ENCODE measurements at places on chromosomes 4 and X.
A peak's percentile ranks its signal among the peaks of the same experiment; 100 is the strongest.

DNA sequence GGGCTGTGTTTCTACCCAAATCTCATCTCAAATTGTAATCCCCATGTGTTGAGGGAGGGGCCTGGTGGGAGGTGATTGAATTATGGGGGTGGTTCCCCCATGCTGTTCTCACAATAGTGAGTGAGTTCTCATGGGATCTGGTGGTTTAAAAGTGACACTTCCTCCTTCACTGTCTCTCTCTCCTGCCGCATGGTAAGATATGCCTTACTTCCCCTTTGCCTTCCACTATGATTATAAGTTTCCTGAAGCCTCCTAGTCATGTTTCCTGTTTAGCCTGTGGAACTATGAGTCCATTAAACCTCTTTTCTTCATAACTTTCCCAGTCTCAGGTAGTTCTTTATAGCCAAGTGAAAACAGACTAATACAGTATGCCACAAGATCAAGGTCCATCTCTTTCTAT is 70.0 kb upstream of the MSX1 start:
- DNase-seq, result no peak

DNA sequence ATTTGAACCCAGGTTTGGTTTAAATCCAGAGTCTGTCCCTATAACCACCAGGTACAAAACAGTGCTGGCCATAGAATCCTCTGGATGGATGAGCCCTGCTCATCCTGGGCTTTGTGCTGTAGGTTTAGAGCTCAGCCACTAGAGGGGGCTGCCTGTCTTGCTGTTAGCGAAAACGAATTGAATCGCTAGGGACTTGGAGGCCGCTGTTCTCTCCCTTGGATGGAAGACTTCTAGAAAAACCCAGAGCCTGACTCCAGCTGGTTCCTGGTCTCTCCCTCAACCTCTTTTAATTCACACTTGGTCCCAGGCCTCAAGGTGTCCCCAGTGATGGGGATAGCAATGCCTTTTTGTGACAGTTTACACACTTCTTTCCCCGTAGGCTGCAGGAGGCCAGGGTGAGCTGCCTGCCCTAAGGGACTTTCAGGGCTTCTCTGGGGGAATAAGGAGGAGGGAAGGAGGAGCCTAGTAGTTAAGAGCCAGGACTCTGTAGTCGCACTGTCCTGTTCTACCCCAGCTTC is 8.7 kb downstream of the RIPPLY1 start:
- peak; percentile 70 for DNase-seq

DNA sequence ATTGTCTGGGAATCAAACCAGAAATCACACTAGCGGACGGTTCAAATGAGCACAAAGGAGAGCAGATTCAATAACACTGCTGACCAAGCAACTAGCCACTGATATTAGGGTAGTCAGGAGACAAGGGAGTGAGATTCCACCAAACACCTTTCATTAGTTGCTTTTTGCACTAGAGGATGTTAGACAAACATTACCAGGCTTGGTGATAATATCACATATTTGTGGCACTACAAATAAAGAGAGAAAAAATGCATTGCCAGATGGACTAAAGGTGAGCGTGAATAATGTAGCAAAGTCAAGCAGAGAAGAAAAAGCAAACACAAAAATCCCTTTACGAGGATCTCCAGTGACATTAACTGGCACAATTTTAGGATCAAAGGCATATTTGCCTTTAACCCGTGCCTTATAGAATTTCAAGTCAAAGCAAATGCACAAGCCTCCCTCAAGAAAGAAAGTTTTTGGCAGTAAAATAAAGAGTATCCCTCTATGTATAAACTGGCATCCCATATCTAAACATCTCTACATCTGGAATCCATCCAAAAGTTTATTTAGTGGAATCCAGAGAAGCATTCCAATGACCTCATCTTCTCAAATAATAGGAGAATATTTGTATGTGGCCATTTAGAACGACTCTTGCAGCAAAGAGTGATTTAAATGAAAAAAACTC is 290.9 kb downstream of the KCTD8 start:
- no peak for DNase-seq

DNA sequence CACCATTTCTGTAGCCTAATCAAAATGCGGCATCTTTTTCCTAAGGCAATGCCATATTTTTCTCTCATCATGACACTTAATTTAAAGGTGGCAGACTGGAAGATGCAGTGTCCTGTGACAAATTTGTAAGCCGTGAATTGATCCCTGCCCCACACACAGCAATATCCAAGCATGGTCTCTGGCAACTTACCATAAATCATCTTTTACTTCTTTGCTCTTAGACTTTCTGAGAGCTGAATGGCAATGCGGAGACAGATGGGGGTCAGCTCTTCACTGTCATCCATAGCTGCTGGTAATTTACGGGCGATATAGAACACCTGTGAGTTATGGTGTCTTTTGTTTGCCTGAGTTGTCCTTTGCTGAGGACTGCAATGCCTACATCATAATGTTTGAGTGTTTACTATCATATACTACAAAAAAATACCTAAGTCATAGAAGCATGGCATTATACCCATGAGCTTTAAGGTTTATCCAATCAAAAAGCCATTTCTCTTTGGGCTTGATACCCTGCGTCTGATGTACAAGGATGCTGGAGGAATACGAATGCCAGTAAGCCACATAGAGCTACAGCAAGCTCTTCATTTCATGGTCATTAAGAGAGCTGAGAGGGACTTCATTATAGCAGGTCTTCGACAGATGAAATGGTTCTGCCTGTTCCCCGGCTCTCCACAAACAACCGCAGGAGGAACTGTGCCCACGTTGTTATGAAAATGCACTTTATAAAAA is 148.1 kb downstream of the TRIML1 start:
- no peak for DNase-seq

GRCh38 chr4:113707048-113707447 is 54.5 kb downstream of the CAMK2D start:
- DNase-seq, result peak; percentile 53

Data from AG10803 (cell line).